ENCODE measurements at places on chromosomes 16 and 17. TPM values are rescaled to one million over a fixed set of nuclear protein-coding genes. Genes with fewer than 3 reads are reported as not detected.

The ZCCHC14 gene
- total RNA-seq = 19.2 TPM

The DOC2B gene
- not detected for total RNA-seq

The EMP2 gene
- 137 TPM for total RNA-seq

The SDK2 gene
- total RNA-seq = 0.04 TPM

The CCL18 gene
- total RNA-seq = not detected

The COX6A2 gene
- not detected for total RNA-seq

The ESRP2 gene
- total RNA-seq = 36.4 TPM

DNA sequence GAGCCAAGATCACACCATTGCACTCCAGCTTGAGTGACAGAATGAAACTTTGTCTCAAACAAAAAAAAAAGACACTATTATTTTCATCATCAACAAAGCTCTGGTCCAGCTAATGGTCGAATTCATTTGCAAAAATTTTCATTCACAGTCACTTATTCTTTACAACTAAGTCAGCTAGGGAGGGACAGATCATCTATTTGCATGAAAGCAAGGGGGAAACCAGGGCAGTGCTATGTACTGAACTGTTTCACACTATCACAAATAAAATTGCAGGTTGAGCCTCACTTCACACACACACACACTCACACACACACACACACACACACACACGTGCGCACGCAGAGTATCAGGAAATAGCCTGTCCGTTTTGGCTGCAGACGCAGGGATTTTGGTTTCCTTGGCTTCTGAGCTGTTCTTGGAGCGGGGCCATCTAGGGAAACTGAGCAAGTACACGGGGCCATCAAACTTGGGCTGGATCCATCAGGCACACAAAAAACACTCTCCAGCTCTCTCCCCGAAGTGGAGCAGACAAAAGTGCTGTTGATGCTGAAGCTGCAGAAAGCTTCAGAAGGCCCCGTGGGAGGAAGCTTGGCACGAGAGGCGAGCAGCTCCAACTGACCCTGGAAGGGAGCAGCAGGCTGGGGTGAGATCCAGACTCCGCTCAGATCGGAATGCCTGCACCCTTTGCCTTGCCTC, 44.3 kb upstream of the HELZ start:
- DNase-seq = no peak

GRCh38 chr16:84947022-84947421, 64.3 kb downstream of the ZDHHC7 start:
- no peak for DNase-seq

GRCh38 chr17:67443931-67444595, 67.0 kb downstream of the PITPNC1 start:
- no peak for DNase-seq

DNA sequence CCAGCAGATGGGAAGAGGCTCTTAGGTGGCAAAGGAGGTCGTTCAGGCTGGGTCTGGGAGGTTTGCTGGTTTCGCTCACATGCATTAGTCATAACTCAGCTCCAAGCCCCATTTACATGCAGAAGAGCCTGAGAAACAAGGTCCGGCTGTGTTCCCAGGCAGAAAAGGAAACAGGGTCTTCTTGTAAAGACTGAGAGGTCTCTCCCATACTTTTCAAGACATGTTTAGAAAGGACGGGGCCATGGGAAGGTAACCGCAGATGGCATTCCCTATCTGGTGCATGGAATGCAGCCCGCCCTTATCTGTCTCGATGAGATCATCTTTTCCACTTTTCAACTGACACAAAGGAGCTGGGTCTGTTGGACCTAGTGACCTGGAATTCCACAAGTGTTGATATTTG, 389.0 kb upstream of the CDH11 start:
- DNase-seq = no peak

DNA sequence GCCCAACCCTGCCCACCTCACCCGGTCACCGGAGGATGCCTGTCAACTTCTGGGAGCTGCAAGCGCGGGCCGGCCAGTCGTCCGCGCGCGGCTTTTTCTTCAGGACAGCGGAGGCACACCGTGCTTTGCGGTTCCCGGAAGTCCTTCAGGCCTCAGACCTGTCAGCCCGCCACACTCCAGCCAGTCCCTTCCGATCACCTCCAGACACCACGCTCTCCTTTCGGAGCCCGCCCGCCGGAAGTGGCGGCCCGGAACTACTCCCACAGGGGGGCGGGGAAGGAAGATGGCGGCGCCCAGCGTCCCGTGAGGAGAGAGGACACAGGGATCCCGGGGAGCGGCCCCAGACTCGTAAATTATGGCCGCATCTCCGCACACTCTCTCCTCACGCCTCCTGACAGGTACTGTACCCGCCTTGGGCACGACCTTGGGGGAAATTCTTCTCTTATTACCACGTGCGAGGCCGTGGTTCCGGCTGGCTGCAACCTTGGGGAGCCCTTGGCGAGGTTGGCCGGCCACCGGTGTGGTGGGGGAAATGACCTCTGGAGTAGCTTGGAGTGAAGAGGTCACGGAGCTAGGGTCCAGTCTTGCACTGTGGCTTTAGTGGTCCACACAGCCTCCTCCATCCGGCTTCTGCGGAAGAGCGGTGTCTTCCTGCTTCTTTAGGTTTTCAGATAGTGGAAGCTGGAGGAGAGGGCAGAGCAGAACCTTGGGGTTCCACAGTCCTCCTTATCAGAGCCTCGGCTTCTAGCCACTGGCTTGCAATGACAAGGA, at the start of gene COX10:
Gene COX10, plus strand, starts transcription at position 254 of the 771 bp plus-strand sequence. Its CDS starts 102 bp downstream, at position 356.
- DNase-seq = peak; percentile 76

DNA sequence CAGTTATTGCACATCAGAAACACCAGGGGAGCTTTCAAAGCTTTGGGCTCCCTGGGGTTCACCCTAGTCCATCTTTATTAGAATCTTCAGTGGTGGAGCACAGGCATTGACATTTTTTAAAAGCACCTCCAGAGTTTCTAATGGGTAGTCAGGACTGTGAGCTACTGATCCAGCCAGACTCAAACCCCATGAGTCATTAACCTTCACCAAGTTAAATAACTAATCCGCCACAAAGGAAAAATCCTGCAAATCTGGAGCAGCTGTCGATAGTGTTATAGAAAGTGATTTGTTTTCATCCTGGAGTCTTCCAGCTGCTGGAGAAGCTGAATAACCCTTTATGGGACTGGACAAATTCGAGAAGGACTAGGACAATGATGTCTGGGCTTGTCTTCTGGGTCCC, 93.2 kb upstream of the PIRT start:
- DNase-seq = no peak

- no peak for DNase-seq
Measured at GRCh38 chr16:69301861-69302260, 9.3 kb upstream of the VPS4A start.

DNA sequence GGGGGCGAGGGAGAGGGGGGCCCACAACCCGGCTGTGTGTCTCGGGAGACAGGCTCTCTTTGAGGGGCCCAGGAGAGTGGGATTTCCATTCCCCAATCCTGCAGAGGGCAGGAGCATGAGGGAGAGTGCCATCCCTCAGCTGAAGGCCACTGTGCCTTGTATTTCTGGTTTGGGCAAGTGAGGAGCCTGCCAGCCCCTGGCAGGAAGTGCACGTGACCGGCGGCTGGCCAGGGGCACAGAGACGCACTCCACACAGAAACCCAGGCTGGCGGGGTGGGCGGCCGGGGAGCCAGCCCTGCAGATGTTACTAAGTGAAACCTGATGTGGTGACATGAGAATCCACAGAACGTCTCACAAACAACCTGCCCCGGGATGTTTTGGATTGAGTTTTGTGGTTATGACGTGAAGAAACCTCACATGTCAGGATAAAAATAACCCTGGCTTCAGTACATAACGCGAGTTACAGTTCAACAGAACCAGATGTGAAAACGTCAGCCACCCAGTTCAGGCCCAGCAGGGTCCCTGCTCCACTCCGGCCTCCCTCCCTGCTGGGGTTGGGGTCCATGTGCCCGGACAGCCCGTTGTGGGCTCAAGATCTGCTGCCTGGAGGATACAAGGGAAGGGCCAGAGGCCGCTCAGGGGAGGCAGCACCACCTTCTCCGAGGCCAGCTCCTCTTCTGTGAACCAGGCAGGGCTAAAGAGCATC, 51.7 kb upstream of the MTSS2 start:
- DNase-seq = peak; percentile 58

GRCh38 chr17:38604479-38605403, 1.0 kb downstream of the SRCIN1 start:
- no peak for DNase-seq

- DNase-seq = no peak
Measured at GRCh38 chr17:77297693-77298666, 157.2 kb downstream of the SEC14L1 start.

DNA sequence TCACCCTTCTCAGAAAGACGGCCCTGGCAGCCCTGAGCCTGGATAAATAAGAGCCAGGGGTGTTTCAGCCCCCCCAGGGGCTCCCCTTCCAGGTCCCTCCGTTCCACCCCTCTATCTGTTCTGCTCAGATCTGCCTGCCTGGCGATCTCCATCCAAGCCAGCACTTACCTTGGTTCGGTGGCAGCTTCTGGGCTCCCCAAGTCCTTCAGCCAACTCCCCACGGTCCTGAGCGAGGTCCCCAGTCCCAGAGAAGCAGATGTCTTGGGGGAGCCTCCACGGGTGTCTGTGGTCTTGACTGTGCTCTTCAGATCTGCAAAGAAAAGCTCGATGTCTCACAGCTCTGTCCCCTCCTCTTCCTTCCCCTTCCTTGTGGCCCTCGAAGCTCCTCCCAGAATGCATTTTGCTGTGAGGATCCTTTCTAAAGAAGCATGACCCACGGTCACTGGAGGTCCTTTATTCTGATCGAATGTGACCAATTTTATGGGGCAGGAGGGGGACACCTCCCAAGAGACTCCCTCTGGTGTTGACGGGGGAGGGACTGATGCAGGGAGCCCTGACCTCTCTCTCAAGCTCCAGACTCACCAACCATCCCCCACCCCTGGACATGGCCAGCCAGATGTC, at the start of gene PIK3R6:
Gene PIK3R6, minus strand, starts transcription at position 314 of the 621 bp plus-strand sequence. CDS start 17,880 bp downstream, outside the sequence.
- no peak for DNase-seq

- no peak for DNase-seq
Measured at GRCh38 chr16:89349947-89350633, 132.6 kb downstream of the ZNF778 start.

Data from PC-9 (cell line).